ENCODE measurements at places on chromosomes 4 and X. TPM values are rescaled to one million over a fixed set of nuclear protein-coding genes. Genes with fewer than 3 reads are reported as not detected.

F11 gene
- total RNA-seq = not detected

PRRG1 gene
- 11.0 TPM for total RNA-seq

TAF7L gene
- 0.18 TPM for total RNA-seq

PPP1R2C gene
- not detected for total RNA-seq

DNA sequence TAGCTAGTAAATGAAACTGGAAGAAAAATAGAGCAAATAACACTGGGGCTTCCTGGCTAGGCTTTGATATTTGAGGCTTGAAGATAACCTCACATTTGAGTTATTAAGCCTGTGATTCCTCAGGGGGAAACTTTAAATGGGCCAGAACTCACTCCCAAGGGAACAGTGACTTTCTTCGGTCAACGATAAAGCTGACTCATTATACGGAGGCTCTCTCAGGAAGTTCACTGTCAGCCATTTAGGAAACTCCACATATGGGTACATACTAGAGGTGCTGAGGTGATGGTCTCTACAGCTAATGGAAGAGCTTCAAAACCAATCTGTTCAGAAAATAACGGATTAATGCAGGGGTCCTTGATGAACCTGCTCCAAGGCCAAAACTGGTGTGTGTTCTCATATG, 120.8 kb downstream of the SH2D1A start:
- no peak for DNase-seq

DNA sequence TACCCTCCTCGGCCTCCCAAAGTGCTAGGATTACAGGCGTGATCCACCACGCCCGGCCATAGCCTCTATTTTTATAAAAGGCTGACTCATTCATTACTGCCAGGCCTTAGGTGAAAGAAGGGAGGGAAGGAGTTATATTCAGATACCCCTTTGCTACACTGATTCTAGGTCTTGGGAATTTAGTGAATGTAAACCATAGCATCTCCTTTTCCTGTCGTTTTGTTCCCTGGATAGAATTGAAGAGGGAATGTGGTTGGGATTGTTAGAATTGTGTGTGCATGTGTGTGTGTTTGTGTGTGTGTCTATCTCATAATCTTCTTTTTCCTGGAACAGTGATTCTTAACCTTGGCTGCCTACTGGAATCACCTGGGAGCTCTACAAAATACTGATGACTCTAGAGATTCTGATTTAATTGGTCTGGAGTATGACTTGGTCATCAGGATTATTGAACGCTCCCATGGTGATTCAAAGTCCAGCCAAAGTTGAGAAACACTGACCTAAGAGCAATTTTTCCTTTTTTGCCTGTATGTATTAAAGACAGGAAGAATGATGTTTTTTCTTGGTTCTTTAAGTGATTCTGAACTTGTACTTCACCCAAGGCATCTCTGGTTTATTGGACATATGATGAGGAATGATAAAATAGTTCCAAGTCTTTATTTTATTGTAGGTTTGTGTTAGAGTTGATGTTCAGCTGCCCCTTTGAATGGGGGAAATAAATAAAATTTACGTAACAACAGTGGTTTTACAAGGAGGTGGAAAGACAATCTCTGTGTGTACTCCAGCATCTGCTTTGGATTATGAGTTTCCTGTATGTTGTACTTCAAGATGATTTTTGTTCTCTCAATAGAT, 37.0 kb downstream of the NAP1L5 start:
- no peak for DNase-seq

- DNase-seq = no peak
Measured at GRCh38 chr4:172707622-172708021, 461.0 kb upstream of the GALNT7 start.

DNA sequence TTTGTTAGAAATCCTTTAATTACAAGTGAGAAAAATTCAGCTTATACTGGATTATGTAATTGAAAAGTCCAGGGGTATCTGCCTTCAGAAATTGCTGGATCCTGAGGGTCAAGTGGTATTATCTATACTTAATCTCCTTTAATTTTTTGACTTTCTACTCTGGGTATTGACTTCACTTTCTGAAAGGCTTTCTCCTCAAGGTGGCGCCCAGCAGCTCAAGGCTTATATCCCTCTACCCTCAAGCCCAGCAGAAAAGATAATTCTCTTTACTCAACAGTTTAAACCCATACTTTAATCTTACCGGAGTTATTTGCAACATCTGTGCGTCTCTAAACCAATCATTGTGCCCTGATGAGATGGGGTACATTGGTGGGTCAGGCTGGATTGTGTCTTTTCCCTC, 129.5 kb downstream of the LARP7 start:
- no peak for DNase-seq

DNA sequence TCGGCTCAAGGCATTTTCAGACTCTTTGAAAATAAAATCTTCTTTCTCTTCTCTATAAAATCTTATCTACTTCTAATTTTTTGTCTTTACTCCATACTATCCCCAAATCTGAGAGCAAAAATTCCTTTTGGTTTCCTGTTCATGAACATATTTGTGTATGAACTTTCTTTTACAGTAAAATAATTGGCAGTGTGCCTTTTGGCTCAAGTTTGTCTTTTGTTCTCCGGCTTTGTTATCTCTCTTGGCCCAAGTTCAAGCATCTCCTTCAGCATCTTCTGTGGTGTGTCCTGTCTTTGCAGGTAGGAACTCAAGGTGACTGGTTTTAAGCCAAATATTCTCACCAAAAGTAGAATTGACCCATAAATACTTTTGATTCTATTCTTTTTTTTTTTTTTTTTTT, 276.6 kb upstream of the FAT1 start:
- DNase-seq = no peak

DNA sequence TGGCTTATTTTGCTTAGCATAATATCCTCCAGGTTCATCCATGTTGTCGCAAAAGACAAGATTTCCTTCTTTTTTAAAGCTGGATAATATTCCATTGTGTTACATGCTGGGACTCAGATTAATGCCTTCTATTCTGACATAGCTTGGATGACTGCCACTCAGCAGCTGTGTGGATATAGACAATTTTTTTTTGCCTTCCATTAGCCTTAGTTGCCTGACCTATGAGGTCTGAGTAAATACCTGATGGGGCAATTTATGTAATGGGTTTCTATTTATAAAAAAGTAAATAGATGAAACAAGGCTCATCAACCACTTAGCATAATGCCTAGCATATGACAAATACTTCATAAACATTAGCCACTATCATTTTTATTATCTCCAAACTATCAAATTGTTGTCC, 515.4 kb downstream of the ZNF674 start:
- no peak for DNase-seq

DNA sequence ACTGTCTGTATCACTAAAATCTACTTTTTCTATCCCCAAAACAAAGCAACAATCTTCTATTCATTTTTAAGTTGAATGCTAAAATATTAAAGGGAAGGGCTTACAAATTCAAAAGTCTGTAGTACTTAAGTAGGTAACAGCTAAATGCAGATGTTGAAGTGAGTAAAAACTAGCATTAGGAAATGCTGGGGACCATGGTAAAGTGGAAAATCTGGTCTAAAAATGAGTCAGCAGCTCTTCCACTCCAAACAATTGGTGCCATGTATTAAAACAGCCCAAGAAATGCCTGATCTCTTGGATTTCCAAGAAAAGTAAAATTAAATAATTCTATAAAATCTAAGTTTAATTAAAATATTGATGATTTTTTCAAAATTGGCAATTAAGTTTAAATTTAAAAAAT, 73.3 kb upstream of the PPP3CA start:
- DNase-seq = no peak

DNA sequence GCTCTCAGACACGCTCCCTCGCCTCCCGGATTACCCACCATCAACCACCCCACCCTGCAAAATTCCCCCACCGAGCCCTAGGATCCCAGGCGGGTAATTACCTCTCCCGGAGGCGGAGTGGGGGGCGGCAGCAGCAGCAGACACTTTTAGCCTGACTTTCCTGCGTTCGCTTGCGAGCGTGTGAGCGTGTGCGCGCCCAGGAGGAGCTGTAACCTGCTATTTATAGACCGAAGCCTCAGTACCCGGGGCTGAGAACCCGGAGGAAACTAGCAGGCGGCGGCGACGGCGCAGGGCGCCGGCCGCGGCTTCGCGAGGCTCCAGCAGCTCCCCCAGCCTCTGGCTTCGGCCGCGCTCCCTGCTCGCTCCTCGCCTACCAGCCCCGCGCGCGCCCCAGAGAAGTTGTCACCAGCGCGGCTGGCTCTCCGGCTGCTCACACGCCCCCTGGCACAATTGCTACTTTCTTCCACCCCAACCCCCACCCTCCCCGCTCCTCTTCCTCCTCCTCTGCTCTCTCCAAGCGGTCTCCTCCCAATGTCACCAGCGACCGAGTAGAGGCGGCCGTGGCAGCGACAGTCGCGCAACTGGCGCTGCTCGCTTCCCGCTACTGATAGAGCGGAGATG, at the start of gene INPP4B:
Gene INPP4B (minus strand): TSS at position 194 of the 621 bp plus-strand sequence.
- peak; percentile 46 for DNase-seq

GRCh38 chr4:84956014-84956413, 10.5 kb downstream of the WDFY3 start:
- DNase-seq = no peak

DNA sequence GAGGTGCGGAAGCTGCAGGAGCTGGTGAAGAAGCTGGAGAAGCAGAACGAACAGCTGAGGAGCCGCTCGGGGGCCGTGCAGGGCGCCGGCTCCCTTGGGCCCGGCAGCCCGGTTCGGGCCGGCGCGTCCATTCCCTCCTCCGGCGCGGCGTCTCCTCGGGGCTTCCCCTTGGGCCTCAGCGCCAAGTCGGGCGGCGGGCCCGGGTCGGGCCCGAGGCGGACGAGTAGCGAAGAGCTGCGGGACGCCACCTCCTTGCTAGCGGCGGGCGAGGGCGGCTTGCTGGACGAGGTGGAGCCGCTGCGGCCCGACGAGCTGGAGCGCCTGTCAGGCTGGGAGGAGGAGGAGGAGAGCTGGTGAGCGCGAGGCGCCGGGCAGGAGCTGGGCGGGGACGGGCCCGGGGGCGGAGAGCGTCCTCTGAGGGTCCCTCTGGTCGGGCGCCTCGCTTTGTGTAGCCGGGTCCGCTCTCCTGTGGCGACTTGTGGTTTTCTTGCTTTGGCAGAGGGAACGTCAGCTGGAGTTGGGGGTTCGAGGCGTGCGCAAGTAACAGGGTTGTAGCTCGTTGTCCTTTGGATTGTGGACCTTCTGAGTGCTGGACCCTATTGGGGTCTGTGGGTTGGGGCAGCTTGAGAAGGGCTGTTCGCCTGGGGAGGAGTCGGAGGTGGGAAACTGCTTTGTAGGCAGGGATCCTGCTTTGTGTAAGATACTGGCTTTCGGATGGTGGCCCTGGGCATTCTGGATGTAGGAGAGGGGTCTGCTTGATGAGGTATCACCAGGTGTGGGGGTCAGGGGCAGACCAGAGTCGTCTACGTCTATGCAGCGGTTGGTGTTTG, 662 bp downstream of the SLAIN2 start:
- peak; percentile 53 for DNase-seq

DNA sequence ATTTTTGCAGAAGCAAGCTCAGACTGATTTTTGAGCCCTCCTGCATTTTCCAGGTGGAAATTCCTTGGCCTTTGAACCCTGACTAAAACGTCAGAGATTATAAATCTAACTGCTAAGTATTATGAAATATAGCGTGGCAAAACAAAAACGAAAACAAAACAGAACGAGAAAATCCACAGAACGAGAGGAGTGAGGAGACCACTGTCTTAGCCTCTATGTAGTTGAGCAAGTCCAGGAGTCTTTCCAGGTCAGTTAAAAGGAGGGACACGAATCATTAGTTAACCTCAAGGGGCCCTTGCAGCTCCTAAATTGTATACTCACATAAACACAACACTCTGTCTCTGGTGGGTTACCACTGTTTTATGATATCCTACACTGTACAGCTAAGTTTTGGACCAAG, 80.2 kb downstream of the SYNPO2 start:
- no peak for DNase-seq

- no peak for DNase-seq
Measured at GRCh38 chrX:94743478-94743877, 1069.5 kb downstream of the FAM133A start.

DNA sequence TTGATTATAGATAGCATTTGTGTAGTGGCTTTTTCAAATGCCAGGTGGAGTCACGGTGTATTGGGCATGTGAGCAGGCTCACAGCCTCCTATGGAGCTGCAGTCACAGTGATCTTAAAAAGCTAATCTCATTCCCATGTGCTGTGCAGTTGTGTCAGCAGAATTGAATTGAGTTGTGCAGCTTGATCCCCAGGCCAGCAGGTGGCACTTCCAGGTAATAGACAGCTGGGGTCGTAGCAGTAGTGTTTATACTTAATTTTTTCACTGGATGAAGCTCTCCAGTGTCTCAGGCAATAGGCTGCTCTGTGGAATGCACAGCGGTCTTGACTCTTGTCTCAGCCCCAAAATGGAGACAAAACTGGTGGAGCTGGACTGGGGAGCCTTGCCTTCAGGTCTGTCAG, 1028.1 kb downstream of the SH3BGRL start:
- DNase-seq = no peak

DNA sequence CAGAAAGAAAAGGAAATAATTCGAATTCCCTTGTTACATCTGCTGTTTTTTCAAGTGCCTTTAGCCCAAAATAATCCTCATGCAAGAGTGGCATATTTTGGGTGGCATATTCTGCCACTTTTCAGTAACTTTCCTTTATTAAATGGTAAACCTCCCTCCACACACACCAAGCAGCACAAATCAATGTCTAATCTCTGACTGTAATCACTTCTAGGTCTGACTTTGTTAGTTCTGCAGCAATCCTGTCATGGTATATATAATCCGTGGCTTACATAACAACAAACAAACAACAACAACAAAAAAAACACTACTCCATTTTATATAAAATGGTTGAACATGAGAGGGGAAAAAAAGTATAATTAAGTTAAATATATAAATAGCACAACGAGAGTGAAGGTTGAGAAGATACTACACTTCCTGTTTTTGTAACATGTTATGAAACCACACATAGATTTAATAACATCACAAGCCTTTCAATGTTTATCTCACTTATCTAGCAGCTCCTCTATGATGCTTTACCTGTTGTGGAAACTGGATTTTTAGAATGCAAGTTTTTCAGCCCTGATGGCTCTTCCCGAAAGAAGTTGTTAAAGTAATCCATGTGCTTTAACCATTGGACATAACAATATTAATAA, 715.4 kb downstream of the GRXCR1 start:
- DNase-seq = no peak

All from ureter (tissue), 1 donor.